ENCODE measurements at places on chromosomes 2 and 18.

GRCh38 chr2:100293341-100294161 is 28.8 kb downstream of the LONRF2 start:
- H3K4me1 ChIP-seq, result peaks cover 31% of the 10 kb centered on the region
- H3K4me3 ChIP-seq, result no peak overlapping the region
- H3K27me3 ChIP-seq, result no peaks in the 10 kb centered on the region
- H3K36me3 ChIP-seq, result no peaks in the 10 kb centered on the region

GRCh38 chr2:64352292-64352691 is 101.7 kb upstream of the LGALSL start:
- no peaks in the 10 kb centered on the region for H3K36me3 ChIP-seq
- no peaks in the 10 kb centered on the region for H3K27me3 ChIP-seq
- no peak for DNase-seq
- no peak overlapping the region for H3K27ac ChIP-seq
- H3K4me1 ChIP-seq, result peaks cover 18% of the 10 kb centered on the region

- H3K4me3 ChIP-seq, result no peak overlapping the region
- no peaks in the 10 kb centered on the region for H3K27me3 ChIP-seq
- H3K36me3 ChIP-seq, result no peaks in the 10 kb centered on the region
- no peaks in the 10 kb centered on the region for H3K4me1 ChIP-seq
- no peak for DNase-seq
Observed at GRCh38 chr2:81445176-81445575, 1140.6 kb upstream of the LRRTM1 start.

- H3K27me3 ChIP-seq, result no peaks in the 10 kb centered on the region
- no peak overlapping the region for H3K27ac ChIP-seq
- H3K4me1 ChIP-seq, result no peaks in the 10 kb centered on the region
- H3K4me3 ChIP-seq, result no peak overlapping the region
- DNase-seq, result no peak
Observed at GRCh38 chr18:44051026-44051425, 629.7 kb upstream of the SETBP1 start.

DNA sequence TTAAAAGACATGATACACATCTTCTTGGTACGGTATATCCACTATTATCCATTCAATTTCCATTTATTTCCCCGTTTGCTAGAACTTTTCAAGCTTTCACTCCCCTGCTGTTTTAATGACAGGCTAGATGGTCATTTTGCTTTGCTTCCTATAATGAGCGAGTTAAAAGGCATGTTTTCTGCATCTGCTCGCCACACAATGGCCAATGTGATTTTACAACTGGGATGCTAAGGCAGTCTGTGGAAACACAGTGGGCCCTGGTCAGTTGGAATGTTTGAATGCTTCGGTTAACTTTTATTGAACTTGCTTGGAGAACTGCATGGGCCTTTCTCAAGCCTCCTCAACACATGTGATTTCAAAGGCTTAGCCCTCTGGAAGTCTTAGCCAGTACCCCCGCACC is 48.4 kb upstream of the TNP1 start:
- no peaks in the 10 kb centered on the region for H3K36me3 ChIP-seq
- DNase-seq, result no peak

- no peak overlapping the region for H3K27ac ChIP-seq
- no peak for DNase-seq
- H3K4me1 ChIP-seq, result peaks cover 11% of the 10 kb centered on the region
- H3K4me3 ChIP-seq, result no peak overlapping the region
- peaks cover 13% of the 10 kb centered on the region for H3K36me3 ChIP-seq
Observed at GRCh38 chr18:70207181-70207580, 1.7 kb upstream of the RTTN start.

DNA sequence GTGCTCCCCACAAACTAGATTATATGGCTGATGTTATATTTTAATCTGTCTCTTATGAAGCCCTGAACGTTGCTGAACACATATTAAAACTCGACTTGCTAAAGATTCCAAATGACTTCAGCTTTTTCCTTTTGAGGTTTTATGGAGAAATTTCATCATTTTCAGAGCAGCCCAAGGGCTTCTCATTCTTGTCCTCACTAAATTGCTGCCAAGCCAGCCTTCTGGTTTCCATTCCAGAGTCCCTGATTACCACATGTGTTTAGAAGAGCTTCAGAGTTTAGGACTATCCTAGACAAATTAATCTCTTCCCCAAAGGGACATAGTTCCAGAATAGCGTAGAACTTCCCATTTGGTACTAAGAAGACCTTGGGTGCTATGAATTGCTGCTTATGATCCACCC is 77.8 kb upstream of the CCDC195 start:
- no peak overlapping the region for H3K27ac ChIP-seq
- H3K4me3 ChIP-seq, result no peak overlapping the region
- no peak for DNase-seq
- peaks cover 62% of the 10 kb centered on the region for H3K36me3 ChIP-seq
- H3K27me3 ChIP-seq, result no peaks in the 10 kb centered on the region

DNA sequence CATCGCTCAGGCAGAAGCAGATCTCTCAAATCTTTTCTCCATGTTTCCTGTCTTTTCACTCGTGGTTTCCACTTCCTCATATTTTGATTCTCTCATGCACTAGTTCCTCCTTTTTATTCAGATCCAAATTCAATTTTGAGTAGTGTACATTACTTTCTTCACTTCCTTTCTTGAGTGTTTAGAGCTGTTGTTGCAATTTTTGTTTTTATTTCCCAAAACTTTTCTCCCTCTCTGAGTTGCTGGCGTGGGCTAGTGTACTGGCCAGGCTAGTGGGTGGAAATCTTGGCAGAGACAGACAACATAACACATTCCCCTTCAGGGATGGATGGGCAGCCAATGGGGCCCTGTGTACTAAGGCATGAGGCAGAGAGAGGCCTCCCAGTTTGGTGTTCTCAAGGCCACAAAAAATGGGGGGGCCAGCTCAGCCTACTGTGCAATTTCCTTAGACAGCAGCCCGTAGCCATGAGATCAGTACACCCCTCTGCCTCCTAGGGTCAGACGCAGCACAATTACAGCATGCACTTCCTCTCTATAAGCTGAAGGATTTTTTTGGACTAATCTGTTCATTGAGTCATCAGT is 145.1 kb upstream of the PID1 start:
- no peaks in the 10 kb centered on the region for H3K4me1 ChIP-seq
- no peaks in the 10 kb centered on the region for H3K36me3 ChIP-seq
- H3K27me3 ChIP-seq, result no peaks in the 10 kb centered on the region
- H3K4me3 ChIP-seq, result no peak overlapping the region
- no peak for DNase-seq

DNA sequence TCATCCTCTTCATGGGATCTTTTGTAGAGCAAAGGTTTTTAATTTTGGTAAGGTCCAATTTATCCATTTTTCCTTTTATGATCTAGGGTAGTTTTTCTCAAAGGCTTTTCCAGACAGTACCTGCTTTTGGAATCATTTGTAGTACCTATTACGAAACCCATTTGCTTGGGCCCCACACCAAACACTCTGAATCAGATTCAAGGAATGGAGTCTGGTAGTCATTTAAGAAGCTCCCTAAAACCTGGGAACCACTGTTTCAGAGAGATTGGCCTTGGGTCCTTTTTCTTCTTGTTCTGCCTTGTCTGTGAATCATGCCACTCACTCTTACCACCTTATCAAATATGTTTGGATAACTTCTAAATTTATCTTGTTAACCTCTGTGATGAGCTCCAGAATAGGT is 40.3 kb downstream of the OSBPL6 start:
- no peak overlapping the region for H3K4me3 ChIP-seq
- no peaks in the 10 kb centered on the region for H3K36me3 ChIP-seq
- DNase-seq, result no peak
- no peaks in the 10 kb centered on the region for H3K27me3 ChIP-seq

DNA sequence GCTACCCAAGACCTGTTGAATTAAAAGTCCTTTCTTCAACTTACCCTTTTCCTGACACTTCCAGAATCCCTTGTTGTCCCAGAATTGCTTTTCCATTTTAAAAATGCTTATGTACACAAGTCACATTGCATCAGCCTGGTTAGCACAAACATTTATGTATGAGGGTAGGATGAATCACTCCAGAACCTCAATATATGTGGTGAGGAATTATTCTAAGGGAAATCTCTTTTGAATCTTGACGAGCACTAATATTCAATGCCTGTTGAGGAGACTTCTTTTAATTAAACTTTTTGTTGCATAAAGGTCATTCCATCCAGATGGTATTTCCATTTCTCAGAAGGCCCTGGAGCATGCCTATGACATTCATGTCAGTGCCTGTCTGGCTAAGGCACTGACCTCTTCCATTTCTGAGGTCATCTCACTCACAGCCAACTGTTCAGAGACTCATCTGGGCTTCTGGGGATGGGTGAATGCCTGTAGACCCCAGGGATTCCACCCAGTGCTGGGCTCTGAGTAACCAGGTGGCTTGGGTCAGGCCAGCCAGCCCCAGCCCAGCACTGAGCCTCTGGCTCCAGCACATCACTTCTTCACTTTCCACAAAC is 28.2 kb downstream of the ACMSD start:
- no peaks in the 10 kb centered on the region for H3K36me3 ChIP-seq
- DNase-seq, result no peak
- no peaks in the 10 kb centered on the region for H3K4me1 ChIP-seq
- H3K27me3 ChIP-seq, result no peaks in the 10 kb centered on the region
- H3K27ac ChIP-seq, result no peak overlapping the region

DNA sequence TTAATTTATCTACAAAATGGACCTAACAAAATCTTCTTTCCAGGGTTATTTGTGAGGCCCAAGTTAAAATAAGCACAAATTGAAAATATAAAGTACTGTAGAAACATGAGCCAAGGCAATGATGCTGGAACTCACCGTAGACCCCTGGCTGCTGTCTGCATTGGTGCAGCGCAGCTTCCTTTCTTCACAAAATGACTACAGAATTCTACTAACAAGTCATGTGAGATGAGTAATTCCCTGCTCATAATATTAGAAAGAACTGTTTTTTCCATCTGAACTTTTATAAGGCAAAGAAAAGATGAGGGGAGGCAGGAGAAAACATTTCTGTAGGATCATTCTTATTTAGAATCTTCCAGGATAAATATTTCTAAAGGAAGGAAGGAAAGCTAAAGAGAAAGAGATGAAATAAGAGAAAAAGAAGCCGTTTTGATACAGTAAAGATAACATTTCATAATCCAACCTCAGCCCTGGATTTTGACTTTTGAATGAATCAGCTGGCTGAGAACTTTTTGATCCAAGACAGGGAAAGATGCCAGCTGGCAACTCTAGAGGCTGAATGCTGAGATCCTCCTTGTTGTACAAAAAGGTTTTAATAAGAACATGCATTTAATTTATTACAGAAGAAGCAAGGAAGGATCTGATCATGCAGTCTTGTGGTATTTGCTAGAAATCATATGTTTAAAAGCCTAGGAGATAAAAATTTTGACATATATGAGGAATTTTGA is 183.9 kb upstream of the KLHL14 start:
- H3K36me3 ChIP-seq, result no peaks in the 10 kb centered on the region
- no peak overlapping the region for H3K4me3 ChIP-seq
- no peak overlapping the region for H3K27ac ChIP-seq
- DNase-seq, result no peak
- H3K4me1 ChIP-seq, result no peaks in the 10 kb centered on the region
- H3K27me3 ChIP-seq, result no peaks in the 10 kb centered on the region

DNA sequence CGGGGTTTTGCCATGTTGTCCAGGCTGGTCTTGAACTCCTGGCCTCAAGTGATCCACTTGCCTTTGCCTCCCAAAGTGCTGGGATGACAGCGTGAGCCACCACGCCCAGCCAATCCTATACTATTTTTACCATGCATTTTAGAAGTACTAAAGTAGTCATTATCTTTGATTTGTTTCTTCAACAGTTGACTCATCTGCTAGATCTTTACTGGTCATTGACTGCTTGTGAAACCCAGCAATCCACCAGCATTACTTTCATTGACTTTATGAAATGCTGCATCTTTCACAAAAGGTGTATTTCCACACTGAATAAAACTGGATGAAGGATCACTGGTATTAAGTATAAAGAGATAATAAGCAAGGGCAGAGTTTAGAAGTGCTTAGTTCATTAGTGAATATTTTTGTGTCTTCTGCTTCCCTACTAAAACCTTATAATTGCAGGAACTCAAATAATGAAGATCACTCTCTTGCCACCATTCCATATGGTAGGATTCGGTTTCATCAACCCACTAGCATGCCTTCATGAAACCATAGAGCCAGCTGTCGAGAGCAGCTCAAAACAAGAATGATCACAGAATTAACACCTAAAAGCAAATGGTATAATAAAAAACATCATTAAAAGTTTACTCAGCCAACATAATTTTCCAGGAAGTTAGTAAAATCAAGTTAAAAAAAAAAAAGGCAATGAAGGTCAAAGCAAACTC is 33.1 kb downstream of the IRS1 start:
- H3K4me1 ChIP-seq, result peaks cover 12% of the 10 kb centered on the region
- H3K27me3 ChIP-seq, result no peaks in the 10 kb centered on the region
- peaks cover 51% of the 10 kb centered on the region for H3K36me3 ChIP-seq
- no peak overlapping the region for H3K4me3 ChIP-seq
- DNase-seq, result no peak

GRCh38 chr2:3414133-3414860 is 34.8 kb downstream of the TRAPPC12 start:
- H3K4me1 ChIP-seq, result no peaks in the 10 kb centered on the region
- no peak for DNase-seq
- peaks cover 23% of the 10 kb centered on the region for H3K36me3 ChIP-seq

DNA sequence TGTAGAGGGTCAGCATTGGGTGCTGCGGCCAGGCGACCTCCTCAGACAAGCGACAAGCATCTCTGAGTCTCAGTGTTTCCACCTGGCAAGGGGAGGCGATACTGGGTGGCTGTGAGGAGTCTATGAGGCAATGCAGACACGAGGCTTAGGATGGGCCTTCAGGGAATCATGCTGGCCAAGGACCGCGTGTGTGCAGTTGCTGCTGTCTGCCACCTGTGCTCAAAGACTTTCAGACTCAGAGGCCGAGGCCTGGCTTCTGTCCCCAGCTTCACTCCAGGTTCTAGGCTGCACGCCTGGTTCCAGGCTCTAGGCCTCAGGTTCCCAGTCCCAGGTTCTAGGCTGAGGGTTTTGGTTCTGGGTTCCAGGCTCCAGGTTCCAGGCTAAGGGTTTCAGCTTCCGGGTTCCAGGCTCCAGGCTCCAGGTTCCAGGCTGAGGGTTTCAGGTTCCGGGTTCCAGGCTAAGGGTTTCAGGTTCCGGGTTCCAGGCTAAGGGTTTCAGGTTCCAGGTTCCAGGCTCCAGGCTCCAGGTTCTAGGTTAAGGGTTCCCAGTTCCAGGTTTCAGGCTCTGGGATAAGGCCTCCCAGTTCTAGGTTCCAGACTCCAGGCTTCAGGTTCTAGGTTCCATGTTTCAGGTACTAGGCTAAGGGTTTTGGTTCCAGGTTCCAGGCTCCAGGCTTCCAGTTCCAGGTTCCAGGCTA is 14.8 kb downstream of the LRRFIP1 start:
- peaks cover 61% of the 10 kb centered on the region for H3K36me3 ChIP-seq
- H3K4me1 ChIP-seq, result no peaks in the 10 kb centered on the region
- H3K27me3 ChIP-seq, result no peaks in the 10 kb centered on the region
- no peak for DNase-seq
- no peak overlapping the region for H3K4me3 ChIP-seq

Data from SJSA1 (cell line).